ENCODE measurements at places on chromosomes 4 and X.

- DNase-seq = no peak
Measured at GRCh38 chr4:146482788-146483187, 39.0 kb downstream of the SLC10A7 start.

GRCh38 chr4:7382634-7383014 lies 52.1 kb downstream of the PSAPL1 start:
- DNase-seq = no peak

- no peak for DNase-seq
Measured at GRCh38 chr4:144645102-144645630, 790 bp upstream of the HHIP start.

GRCh38 chrX:13669246-13669737 lies 16.4 kb downstream of the TCEANC start:
- peak; percentile 40 for DNase-seq

- DNase-seq = no peak
Measured at GRCh38 chrX:102978594-102978993, 41.5 kb downstream of the RAB40AL start.

DNA sequence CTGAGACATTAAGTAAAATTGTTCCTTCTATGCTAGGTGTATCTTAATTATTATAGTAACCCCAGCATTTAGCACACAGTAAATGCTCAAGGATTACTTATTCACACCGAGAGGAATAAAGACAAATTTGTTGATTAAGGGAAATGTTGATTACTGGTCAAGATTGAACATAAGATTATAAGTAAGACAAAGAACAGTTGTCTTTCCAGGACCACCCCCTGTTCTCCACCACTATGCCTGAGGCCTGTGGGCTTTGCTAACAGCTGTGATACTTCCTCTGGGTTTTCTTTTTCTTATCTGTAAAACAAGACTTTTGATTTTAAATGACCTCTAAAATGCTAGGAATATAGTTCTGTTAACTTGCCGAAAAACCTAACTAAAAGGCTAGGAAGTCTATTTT lies 128.0 kb downstream of the DCLK2 start:
- DNase-seq = no peak

DNA sequence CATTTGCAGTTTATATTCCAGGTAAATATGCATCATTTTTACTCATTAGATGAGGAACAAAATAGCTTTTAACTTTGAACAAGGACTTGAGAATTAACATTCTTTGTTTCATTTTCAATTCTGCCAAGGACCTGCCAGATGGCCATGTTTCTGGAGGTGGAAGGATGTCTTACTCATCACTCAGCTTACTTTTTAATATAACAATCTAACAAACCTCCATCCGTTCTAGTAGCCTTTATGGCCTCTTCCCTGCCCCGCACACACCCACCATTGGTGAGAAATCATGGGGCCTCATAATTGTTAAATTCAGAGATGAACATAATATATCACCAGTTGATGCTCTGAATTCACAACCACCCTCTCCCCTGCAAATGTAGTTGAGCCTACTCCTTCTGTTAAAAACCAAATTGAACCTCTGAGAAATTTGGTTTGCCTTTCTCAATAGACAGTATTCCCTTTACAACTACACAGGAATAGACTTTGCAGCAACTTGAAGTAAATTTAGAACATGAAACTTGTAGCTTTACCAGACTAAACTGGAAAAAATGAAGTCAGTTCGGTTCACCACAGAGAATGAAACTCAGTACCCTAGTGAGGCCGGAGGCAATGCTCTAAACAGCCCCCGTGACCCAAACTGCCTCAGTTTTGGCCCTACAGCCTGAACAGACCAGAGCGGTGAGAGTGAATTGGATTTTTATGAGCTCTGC lies 50.1 kb upstream of the ACSL4 start:
- DNase-seq = no peak

- DNase-seq = no peak
Measured at GRCh38 chr4:68599150-68599549, 23.0 kb upstream of the UGT2B17 start.

GRCh38 chr4:94690851-94691254 lies 66.9 kb upstream of the BMPR1B start:
- no peak for DNase-seq

- DNase-seq = no peak
Measured at GRCh38 chr4:7531640-7531994, 96.9 kb upstream of the PSAPL1 start.

DNA sequence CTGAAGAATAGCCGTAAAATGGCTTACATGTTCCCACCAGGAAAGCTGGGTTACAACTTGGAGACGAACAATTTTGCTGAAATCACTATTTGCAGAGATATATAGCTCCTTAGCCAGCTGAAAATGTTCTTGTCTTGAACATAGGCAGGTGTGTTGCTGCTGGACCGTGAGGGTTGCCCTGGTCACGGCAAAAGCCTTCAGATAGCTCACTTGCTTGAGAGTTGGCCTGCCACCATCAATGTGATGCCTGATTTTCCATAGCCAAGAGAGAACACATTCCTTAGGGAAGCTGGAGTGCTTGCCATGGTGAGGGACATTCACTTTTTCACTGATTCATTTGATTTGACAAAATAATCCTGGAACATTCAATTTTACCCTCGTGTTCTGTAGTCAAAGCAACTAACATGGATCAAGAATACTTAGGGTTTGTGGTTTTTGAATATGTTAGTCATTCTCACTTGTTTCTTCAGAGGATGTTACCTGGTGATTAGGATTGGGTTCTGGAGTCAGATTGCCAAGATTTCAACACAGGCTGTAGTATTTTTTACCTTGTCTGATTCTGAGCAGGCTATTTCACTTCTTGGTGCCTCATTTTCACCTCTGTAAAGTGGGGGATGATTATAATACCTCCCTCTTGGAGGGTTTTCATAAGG lies 536.9 kb downstream of the RAPGEF2 start:
- DNase-seq = no peak

DNA sequence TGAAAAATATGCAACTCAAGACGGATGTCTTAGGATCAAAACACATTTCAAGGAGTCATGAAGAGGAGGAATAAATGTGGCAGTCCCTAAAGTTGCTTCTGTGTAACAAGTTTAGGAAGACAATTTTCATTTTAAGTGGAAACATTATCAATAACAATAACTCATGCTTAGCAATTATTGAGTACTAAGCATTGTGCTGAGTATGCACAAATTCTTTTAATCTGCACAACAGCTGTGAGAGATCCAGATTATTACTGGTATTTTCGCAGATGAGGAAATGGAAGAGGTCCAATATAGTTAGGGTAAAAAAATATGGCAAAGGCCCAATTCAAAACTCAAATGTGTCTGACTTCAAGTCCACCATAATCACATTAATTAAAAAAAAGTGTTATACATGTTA lies 2.9 kb upstream of the TEX13B start:
- DNase-seq = no peak

DNA sequence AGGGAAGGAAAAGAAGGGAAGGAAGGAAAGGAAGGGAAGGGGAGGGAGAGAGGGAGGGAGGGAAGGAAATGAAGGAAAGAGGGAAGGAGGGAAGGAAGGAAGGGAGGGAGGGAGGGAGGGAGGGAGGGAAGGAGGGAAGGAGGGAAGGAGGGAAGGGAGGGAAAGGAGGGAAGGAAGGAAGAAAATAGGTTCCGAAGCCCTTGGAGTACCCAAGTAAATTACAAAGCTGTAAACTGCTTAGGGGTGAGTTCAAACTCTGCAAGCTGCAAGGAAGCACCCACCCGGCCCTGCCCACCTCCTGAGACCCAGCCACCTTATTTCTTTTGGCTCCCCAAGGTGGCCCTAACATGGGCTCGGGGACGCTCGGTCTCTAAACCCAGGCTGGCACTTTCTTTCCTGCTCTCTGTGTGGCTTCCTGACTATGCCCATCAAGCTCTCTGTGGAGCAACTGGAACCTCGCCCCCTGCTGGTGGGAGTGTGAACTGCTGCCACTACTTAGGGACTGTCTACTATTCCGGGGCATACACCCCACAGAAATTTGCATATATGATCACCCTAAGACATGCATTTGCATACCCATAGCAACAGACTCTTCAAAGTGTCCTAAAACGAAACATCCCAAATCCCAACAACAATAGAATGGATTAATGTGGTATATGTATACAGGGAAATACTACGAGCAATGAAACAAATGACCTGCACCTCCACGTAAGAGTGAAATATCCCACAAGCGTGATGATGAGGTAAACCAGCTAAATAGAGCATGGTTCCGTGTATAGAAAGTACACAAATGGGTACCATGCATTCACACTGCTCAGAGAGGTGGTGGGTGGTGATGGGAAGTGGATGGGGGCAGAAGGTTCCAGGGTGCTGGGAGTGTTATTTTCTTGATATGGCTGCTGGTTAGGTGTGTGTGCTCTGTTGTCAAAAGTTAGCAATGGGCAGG lies 151.7 kb upstream of the TBL1X start:
- DNase-seq = peak; percentile 30

- DNase-seq = no peak
Measured at GRCh38 chr4:120540625-120541024, 381.9 kb downstream of the PRDM5 start.

- DNase-seq = no peak
Measured at GRCh38 chr4:39609454-39609931, 29.2 kb downstream of the SMIM14 start.

GRCh38 chr4:7189475-7190277 lies 2.7 kb upstream of the SORCS2 start:
- no peak for DNase-seq

GRCh38 chr4:122810669-122811068 lies 16.0 kb upstream of the FGF2 start:
- DNase-seq = no peak

- no peak for DNase-seq
Measured at GRCh38 chrX:100484971-100485370, 74.9 kb upstream of the PCDH19 start.

DNA sequence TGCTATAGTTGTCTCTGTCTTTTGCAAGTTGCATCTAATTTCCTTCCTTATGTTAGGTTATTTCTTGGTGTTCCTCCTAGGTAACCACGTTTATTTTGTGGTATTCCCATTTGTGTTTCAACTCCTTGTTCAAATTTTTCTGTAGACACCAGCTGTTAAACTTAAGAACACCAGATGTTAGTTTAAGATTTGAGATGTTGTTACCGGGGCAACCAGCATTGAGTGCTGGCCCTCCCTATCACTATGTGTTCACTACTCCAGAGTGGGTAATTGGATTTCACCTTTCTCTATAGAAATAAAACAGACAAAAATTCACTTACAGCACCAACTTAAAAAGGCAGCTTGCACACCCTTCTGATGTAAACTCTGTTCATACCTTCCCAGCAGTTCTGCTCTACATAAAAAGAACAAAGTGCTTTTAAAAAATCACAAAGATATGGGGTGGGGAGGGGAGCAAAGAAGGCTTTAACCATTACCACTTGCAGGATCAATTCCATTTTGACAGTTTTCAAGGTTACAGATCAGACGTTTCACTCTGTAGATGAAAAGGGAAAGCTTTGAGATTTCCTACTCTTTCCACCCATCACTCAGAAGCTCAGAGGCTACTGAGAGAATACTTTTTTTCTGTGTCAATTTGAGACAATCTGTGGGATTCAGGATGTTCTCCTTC lies 82.9 kb downstream of the DKK2 start:
- no peak for DNase-seq

- no peak for DNase-seq
Measured at GRCh38 chr4:39715788-39716187, 17.9 kb downstream of the UBE2K start.

DNA sequence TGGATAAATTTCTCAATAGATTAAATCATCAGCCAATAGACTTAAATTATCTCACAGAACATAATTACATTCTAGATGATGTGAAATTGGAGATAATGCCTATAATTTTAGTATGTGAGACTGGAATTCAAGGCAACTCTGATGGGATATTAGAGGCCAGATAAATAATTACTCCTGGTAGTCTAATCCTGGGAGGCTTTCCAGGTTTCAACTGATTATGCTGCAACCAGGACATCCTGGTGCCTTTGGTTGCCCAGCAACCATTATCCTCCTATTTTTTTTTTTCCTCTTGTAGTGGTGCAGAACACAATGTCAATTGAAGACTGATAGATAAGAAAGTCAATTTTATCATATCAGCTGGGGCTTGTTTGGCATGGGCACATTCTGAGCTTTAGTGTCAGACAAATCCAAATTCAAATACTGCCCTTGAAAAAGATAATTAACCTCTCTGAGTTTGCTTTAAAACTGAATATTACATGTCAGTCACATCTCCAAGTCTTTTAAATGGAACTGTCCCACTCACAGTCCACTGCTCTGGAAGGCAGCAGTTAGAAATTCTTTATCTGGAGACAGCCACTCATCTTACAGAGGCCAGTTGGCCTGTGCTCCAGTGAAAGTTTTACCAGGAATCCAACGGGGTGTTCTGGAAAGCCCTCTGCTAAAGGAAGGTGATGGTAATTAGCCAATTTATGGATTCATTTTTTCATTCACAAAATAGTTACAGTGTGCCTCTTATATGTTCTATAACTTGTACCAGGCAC lies 95.3 kb upstream of the GUCY1A1 start:
- DNase-seq = no peak

- no peak for DNase-seq
Measured at GRCh38 chr4:77177199-77177598, 20.2 kb downstream of the CCNG2 start.

DNA sequence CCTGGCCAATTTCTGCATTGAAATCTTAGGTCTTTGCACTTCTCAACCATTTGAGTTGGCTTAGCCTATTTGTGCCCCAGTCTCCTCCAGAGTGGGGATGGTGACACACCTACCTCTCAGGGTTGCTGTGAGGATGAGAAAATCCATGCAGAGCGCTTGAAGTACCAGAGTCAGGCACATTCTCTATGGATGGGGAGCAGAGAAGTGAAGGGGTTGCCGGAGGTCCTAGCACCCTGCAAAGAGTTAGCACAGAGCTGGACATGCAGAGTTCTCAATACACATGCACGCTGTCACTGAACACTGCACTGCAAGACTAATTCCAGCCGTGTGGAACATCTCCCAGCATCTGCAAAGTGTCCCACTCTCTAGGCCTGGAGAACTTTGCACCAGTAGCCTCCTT lies 2.6 kb upstream of the STK32B start:
- no peak for DNase-seq

GRCh38 chr4:40196724-40197281 lies at the start of gene RHOH:
TSS of gene RHOH (plus strand) at chr4:40197031. CDS start at chr4:40243387, 46,356 bp downstream.
- DNase-seq = peak; percentile 83

DNA sequence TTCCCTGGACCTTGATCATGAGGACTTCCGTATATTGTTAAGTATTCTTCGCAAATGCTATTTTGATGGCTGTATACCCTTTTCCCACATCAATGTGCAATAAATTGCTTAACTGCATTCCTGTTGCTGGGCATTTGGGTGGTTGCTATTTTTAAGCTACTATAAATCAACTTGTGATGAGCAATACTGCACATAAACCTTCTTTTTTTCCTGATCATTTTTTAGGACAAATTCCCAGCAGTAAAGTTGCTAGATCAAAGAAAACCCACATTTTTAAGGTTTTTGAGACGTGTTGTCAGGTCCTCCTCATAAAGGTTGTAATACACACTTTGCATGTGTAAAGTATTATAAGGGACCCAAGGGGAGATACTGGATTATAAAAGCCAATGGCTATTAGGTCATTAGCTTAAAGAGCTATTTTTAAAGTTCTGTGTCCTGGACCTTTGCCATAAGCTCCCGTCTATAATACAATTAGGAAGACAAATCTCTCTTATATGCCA lies 35.6 kb downstream of the LIMCH1 start:
- no peak for DNase-seq

GRCh38 chr4:33064238-33064637 lies 2344.1 kb downstream of the PCDH7 start:
- no peak for DNase-seq

- no peak for DNase-seq
Measured at GRCh38 chr4:152965611-152966010, 29.5 kb downstream of the FHDC1 start.
